ENCODE measurements at places on chromosomes 7 and 10.

DNA sequence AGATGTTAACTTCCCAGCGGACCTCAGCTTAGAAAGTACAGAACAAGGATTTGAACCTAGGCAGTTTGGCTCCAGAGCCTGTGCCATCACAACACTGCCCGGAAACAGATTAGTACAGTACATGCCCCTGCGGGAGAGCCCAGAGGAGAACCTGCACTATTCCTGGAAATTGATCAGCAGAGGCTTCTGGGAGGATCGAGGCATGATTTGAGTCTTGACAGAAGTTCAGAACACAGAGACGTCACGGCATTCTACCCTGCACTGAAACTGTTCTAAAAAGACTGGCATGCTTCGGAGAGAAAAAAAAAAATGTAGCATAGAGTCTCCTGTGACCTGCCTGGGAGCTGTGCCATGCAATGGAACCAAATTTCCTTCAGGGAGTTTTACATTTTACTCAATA, 9.2 kb upstream of the IL6 start:
- DNase-seq: no peak

DNA sequence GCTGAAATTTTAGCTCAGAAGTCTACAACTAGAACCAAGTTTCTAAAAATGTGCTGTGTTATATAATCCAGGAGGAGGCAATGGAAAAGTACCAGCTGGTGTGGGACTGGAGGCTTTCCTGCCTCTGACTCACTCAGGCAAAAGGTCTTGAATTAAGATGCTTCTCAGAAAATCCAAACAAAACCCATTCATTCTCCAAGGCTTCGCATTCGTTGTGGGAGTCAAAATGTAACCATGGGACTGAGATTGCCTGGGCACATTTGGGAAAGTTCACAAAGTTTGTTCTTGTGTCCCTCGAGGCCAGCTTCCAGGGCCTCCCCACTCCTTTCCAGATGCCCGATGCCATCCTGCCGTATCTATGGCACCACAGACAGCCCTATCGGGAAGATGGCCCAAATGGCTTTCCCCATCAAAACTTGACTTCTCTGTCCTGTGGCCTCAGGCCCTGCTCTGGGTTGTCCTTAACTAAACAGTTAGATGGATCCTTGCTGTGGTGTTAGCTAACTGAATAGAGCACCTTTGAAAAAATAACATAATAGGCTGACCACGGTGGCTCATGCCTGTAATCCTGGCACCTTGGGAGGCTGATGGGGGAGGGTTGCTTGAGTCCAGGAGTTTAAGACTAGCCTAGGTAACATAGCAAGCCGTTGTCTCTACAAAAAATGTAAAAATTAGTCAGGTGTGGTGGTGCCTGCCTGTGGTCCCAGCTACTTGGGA, 180.5 kb downstream of the PFKFB3 start:
- DNase-seq: no peak

- DNase-seq: no peak
Measured at GRCh38 chr7:1019789-1020610, 24.3 kb upstream of the GPR146 start.

- no peak for DNase-seq
Measured at GRCh38 chr7:75966190-75966961, 28.0 kb downstream of the TMEM120A start.

DNA sequence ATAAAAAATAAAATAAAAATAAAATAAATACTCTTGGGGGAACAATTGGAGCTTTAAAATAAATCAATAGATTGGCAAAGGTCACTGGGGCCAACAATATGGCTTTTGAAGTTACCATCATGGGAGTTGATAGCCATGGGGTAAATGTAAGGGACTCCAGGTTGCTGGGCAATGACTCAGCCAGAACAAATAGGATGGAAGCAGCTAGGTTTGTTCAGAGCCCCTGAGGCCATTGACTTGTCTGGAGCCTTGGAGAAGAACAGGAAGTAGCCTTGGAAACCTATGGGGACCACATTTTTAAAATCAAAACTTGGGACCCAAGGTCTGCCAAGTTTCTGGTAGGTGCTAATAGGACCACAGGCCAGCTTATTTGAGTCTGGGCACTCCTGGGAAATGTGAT, 20.2 kb upstream of the FRA10AC1 start:
- DNase-seq: no peak

DNA sequence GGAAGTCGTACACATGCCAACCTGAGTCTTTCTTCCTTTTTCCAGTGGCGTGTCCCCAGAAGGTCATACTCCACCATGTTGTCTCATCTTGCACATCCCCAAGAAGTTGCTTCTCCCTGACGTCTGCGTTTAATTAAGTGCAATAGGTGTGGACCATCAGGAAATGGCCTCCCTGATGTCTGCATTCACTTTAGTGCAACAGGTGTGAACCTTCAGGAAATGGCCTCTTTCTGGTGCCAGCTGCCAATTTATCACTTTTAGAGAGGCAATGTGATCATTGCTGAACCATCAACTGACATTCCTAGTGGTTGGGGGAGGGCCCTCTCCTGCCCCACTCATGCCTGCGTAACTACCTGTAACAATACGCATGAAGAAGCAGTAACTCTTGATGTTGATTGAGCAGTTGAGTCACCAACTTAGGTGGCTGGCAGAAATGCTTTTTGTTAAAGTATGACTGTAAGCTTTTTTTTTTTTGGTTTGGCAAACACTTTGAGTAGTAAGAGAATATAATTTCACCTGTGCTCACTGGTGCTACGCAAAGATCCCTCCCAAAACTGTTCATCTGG, 25.8 kb downstream of the SCIN start:
- DNase-seq: peak; percentile 38
